ENCODE measurements at places on chromosomes 4 and X.

- DNase-seq = no peak
Observed at GRCh38 chrX:38732866-38733265, 68.4 kb upstream of the MID1IP1 start.

GRCh38 chr4:28004520-28004919 lies 1143.9 kb downstream of the STIM2 start:
- DNase-seq = no peak

DNA sequence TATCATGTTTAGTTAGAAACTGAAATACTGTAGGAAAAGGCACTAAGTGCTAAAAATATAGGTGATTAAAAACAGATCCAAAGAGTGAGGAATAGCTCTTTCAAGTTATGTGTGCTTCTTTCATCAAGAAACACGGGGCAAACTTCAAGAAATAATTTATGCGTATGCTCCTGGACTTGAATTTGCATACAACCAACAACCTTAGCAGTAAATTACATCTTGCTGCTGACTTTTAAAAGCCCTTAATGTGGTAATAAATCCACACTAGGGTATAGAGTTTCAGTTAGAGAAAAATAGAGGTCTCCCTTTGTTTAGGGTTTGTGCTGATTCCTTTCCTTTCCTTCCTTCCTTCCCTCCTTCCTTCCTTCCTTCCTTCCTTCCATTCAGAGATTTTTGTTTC lies 94.5 kb upstream of the GC start:
- DNase-seq = no peak

DNA sequence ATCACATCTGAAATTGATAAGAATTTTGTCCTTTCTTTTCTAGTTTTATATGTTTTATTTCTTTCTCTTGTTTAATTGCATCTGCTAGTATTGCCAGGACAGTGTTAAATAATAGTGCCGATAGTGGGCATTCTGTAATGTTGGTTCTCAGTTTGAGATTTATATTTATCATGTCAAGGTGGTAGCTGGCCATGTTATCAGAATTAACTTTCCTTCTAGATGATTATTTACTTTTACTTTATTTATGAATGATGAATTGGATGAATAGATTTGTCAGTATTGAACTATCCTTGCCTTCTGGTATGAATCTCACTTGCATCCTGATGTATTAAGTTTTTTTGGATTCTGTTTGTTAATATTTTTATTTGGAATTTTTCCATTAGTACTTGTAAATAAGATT lies 42.7 kb downstream of the METAP1 start:
- DNase-seq = no peak

DNA sequence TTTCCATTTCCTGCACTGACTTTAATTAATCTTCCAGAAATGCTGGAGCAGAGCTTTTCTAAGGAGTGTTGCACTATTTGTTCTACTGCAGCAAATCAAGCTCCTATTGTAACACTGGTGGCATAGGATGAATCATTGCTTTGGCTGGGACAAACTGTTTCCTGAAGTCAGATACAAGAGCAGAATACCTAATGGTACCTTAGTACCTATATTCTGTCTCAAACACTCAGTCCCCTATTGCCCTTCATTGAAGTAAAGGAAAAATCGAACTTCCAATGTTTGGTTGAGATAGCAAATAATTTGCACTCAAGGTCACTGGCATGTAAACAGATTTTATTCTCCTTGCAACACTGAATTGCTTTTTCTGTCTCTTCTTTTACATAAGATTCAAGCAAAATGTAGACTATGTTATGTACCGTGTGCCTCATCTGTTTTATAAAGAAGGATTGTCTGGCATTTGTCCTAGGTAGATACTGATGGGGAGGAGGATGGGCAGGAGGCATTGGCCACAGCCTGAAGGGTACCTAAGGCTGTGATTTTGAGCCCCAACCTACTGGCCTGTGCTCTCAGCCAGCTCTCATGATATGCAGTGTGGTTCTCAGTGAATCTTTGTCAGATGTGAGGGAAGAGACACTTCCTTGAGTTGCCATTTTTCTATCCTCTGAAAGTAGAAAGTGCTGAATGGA lies 141.6 kb downstream of the AASDH start:
- no peak for DNase-seq

- DNase-seq = no peak
Observed at GRCh38 chr4:128855621-128856020, 46.1 kb downstream of the JADE1 start.

- no peak for DNase-seq
Observed at GRCh38 chr4:123701131-123701575, 304.6 kb downstream of the SPRY1 start.

DNA sequence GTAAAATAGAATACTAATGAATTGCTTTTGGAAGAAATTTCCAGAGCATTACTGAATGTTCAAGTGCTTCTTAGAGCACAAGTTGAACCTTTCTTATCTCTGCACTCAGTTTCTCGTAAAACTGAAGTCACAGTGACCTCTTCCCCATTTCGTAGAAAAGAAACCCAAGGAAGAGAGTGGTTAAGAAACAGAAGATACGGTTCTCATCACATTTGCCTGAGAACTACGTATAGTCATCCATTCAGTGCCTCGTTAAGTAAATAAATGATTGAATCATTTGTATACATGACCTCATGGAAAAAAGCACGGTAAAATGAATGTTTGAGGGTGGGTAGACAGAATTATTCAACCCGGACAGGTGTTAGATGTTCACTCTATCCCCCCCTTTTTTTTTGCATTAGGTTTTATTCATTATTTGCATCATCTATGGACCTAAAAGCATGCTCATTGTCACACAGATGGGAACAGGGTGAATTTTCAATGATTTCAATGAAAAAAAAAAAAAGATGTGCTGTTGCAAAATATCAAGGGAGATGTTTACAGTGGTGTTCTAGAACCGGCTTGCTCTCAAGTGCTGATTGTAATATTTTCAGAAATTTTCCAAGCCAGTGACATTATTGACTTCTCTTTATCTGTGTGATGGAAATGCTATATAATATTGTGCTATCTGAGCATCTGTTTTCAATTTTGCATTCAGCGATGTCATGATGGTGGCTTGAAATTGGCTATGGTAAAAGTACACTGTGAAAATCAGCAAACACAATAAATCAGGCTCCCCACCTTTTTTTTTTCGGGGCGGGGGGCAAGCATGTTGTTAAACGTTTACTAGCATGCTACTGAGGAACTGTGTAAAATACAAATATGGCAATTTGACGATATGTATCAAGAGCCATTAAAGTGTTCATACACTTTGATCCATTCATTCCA lies 4.3 kb downstream of the RHOH start:
- no peak for DNase-seq

DNA sequence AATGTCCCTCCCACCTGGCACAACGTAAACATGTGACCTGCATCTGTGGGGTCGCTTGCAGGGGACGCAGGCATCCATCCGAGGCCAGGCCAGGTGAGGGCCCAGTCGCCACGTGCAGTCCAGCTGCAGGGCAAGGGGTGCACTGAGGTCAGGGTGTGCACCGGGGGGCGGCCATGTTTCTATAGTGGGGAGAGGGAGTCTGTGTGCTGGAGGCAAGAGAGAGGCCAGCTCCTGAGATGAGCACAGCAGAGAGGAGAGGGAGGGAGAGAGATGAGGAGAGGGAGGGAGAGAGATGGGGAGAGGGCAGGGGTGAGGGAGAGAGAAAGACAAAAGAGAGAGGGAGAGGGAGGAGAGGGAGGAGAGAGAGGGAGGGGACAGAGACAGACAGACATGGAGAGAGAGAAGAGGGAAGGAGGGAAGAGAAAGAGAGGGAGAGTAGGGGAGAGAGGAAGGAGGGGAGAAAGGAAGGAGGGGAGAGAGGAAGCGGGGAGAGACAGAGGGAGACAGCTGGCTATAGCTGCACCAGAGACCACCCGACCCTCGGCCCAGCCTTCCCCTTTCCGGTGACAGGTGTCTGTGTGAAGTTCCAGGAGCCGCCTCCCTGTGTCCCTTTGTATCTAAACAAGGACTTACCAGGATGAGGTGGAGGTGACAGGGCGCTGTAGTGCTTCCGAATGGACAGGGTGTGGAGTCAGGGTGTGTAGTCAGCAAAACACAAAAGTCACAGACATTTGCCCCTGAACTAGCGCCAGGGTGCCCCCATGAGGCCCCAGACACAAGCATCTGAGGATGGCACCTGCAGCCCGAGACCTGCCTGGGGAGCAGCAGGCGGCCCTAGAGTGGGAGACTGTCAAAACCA lies 68.7 kb downstream of the ADRA2C start:
- no peak for DNase-seq

- DNase-seq = no peak
Observed at GRCh38 chr4:169208090-169208455, 62.7 kb downstream of the SH3RF1 start.

- DNase-seq = no peak
Observed at GRCh38 chrX:37829721-37830120, 17.6 kb downstream of the DYNLT3 start.

DNA sequence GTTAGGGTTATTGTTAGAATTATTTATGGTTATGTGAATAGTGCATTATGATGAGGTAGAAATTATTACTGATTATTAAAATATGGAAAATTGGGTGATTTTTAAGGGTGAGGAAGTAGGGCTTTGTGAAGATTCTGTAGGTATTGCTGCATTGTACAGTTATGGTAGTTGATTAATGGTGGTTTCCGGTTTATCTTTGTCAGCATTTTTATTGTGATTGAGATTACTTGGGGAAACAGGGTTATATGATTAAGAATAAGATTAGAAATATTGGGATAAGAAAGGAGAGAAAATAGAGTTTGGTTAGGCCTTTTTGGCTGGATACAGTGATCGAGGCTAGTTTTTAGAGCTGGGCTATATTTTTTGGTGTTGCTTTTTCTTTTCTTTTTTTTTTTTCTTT lies 8.6 kb upstream of the IGBP1 start:
- DNase-seq = no peak

DNA sequence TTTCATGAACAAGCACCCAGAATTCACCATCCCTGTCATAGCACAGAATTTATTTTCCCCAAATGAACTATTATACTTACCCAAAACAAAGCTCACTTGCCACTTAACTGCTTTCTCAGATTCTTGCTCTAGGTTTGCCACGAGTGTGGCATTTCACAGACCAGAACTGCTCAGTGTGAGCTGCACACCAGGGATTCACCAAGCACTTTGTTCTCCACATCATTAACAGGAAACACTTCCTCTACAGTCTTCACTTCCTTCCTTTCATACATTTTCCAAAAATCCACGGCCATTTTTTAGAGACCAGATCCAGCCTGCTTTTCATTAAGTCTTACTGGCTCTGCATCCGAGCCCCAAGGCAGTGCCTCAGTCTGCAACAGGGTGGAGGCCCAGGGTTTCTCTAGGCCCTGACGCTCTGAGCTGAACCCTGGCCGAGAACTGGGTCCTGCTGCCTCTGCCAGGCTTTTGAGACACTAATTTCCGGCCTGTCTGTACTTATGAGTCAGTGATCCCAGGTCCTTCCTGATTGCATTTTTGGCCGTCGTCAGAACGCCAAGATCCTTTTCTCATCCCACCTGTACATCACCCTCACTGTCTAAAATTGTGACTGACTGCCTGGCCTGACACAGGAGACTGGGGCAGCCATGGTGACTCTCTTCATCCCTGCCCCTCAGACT lies 67.6 kb upstream of the MTNR1A start:
- DNase-seq = no peak

GRCh38 chr4:4867375-4868039 lies 8.0 kb downstream of the MSX1 start:
- no peak for DNase-seq

DNA sequence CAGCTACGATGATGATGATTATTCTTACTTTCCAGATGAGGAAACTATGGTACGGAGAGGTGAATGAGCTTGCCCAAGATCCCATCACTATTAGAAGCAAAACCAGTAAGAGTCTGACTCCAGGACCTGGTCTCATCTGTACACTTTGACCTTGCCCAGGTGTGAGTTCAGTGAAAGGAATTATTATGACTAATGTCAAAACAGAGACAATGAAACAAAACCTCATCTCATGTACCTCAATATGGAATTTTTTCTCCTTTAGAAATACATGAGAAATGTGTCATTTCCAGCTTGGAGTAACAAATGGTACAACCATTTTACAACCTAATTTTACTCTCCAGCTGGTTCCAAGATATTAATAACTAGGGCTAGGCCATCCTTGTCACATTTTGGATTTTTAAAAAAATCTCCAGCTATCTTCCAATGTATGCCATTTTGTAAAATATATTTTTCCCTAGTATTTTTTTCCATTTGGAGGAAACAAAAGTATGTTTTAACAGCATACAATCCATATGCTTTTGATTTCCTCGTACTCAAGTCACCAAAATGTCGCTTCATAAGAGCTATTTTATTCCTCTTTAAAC lies 213.8 kb downstream of the PTTG2 start:
- DNase-seq = no peak

DNA sequence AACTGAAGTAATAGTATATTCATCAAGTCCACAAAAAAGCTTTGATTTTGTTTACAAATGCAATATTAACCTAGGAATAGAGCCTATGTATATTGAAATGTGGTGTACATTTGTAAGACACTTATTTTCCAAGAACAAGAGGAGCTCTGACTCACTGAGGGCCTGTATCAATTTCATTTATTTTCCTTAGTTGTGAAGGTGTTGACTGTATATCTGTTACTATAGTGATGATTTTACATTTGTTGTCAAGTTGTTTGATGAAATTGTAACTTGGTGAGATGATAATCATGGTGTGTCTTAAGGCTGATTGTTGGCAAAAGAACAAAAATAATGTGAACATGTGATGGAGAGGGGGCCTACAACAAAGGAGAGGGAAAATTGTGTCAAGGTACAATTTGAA lies 274.9 kb upstream of the TEX13A start:
- no peak for DNase-seq

- no peak for DNase-seq
Observed at GRCh38 chr4:36402008-36402758, 120.8 kb downstream of the DTHD1 start.

DNA sequence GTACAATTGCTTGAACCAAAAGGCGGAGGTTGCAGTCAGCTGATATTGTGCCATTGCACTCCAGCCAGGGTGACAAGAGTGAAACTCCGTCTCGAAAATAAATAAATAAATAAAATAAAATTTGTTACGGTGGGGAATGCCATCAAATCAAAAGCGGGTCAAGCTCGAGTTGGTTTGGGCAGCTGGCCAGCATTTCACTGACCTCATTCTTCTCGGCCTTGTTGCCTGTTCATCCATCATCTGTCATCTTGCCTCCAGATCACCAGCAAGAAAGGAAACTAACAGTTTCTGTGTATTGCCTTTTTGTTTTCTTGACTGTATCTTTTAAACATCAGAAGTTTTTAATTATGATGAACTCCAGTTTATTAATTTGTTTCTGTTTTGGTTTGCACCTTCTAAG lies 31.5 kb upstream of the KLHL2 start:
- DNase-seq = no peak

DNA sequence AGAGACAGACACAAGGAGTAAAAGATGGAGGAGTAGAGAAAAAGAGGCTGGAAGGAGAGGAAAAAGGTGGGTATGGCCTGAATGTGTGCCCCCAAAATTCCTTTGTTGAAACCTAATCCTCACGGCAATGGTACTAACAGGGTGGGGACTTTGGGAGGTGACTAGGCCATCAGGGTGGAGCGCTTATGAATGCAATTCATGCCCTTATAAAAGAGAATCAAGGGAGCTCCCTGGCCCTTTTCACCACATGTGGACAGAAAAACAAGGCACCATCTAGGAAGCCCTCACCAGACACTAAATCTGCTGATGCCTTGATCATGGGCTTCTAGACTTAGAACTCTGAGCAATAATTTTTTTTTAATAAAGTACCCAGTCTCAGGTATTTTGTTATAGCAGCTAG lies 255.1 kb downstream of the NPFFR2 start:
- no peak for DNase-seq

- DNase-seq = no peak
Observed at GRCh38 chrX:134601240-134601765, 57.0 kb downstream of the PLAC1 start.

GRCh38 chr4:19583827-19584569 lies 667.7 kb upstream of the SLIT2 start:
- DNase-seq = no peak

- DNase-seq = no peak
Observed at GRCh38 chr4:72496119-72496518, 72.9 kb downstream of the ADAMTS3 start.

Measured in stimulated activated CD8-positive, alpha-beta memory T cell treated with anti-CD3 and anti-CD28 coated beads, Interleukin-4, amount 100 ng/mL, for 1 hour (primary cell).